ENCODE measurements at places on chromosomes 5 and 9. TPM values are rescaled to one million over a fixed set of nuclear protein-coding genes. Genes with fewer than 3 reads are reported as not detected.

DNA sequence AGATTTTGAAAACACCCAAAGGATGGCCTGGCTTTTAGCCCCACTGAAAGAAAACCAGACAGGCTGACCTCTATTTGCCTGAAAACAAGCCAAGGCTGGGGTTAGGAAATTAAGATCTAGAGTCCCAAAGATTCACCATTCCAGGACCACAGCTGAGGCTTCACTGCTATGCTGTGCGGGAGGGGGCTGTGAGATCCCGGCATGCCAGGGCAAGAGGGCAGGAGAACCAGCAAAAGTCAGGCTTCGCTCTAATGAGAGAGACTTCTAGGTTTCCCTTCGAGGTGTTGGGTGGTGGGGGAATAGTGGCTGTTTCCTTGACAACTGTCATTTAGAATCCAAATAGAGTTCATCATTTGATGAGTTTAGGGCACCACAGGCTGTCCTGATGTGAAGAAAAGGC lies 152.9 kb upstream of the NFIB start:
- DNase-seq = no peak

DNA sequence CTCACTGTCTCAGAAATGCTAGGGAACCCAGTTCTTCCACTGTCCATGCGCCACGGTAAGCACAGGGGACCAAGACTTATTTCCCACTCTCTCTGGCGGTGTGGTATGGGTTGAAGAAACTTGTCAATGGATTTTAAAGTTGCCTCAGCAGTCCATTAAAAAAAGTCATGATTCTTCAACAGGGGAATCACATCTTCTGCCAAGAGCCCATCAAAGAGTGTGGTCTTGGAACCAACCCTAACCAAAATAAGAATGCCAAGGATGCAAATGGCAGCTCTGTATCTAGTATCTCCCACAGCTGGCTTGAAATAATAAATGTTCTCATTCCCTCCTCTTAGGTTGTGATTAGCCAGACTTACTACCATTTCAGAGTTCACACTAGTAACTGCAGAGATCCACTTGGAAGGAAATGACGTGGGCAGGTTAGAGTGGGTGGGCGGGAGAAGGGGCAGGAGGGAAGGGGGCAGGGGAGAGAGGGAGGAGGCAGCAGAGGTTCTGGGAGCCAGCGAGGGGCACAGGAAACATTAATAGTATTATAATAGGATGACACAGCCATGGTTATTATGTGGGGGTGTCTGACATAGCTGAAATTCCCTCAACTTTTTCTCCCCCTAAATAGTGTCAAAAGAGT lies 17.6 kb downstream of the PTCH1 start:
- DNase-seq = no peak

- DNase-seq = no peak
These were observed 7.6 kb downstream of the GFI1B start for GRCh38 chr9:132986114-132986513.

DNA sequence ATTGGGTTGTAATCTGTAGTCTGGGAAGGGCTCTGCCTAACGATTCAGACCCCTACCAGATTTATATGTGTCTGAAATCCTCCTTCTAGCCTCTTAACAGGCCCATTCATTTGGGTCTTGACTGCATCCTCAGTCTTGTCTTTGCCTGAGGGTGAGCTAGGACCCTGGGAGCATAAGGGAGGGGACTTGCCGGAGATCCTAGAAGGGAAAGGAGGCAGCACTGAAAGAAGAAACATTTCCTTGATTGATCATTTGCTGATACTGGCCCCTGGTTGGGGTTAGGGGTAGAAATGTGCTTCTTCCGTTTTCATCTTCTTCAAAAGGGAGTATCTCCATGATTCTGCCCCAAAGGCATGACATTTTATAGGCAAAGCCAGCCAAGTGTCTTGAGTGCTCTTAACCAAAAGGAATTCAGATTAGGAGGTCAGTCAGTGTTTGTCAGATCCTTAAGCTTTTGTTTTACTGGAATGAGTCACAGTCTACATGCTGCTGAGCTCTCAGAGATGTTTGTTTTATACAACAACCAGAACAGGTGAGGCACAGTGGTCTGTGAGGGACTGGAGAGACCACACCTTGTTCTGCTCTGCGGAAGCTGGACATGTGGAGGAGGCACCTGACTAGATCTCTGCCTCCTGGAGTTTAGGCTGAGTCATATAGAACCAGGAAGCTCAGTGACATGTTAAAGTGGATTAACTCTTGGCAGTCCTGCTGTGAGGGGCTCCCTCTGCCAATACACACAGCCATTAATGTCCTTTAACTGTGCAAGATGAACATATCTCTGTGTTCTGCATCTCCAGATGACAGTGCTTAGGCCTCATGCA lies 37.7 kb downstream of the PCDHAC2 start:
- DNase-seq = no peak

DNA sequence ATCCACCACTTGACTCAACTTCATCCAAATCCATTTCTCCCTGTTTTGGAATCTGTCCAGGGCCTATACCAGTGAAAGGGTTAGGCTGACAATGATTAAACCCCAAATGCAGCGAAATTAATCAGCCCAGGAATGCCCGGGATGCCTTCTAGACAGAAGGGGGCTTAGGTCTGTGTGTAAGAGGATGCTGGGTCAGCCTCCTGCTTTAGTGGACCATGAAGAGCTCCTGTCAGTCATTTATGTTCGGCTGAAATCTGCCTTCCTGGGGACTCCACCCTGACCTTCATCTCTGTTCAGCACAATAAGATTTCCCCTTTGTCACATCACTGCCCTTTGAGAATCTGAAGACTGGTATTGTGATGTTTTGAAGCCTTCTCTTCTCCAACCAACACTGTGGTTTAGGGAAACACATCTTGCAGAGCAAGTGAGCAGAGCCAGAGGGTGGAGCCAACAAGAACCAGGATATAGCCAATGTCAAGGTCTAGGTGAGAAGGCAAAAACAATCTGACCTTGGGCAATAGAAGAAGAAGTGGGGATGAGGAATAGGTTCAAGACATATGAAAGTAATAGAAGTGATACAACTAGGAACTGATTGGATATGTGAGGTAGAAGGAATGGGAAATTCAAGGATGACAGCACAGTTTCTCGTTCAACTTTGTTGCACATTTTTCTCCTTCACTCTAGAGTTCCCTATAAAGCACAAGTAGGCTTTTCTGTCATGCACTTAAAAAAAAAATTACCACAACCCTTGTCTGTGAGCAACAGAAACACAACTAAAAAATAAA lies 234.4 kb downstream of the ARHGAP26 start:
- no peak for DNase-seq

GRCh38 chr9:131666774-131667173 lies 73.1 kb downstream of the RAPGEF1 start:
- DNase-seq = no peak

- no peak for DNase-seq
These were observed 414.5 kb downstream of the MAN2A1 start for GRCh38 chr5:110104060-110104725.

DNA sequence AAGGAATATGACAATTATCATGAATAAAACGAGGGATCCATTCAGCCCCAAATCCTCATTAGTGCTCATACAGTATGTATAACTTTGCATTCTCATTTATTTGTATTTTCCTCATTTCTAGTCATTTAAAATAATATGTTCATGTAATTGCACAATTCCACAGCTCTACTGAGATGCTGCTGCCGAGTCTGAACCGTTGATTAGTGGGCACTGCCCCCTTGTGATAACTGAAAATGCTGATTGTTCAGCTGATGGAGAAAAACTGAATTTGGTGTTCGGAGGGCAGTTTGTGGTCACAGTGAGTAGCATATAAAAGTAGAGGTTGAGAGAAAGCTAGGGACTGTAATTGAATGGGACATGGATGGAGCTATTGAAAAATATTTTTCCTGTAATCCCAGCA lies 12.2 kb upstream of the GPR151 start:
- no peak for DNase-seq

- no peak for DNase-seq
These were observed 72.1 kb downstream of the ADRB2 start for GRCh38 chr5:148898413-148899075.

DNA sequence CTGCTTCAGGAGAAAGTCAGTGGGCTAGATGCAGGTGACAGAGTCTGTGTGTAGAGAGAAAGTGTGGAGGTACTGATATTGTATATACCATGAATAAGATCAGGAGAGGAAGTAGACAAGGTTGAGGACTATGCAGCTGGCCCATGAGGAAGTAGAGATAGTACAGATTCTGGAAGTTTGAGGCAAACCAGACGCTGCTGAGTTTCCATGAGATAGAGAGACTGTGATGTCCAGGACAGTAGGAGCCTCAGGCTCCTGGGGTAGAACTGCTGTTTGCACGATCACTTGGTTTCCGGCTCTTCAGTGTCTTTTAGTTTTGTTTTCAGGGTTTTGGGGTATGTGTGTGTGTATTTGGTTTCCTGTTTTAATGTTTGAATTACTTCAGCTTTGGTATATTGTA lies 13.6 kb downstream of the OTULINL start:
- DNase-seq = no peak

- DNase-seq = no peak
These were observed 333.6 kb downstream of the CSNK1G3 start for GRCh38 chr5:123845356-123846100.

- no peak for DNase-seq
These were observed at the start of gene PHF24 for GRCh38 chr9:34957492-34958410. PHF24 (plus strand) TSS chr9:34958285; CDS start chr9:34971299, 13,014 bp downstream.

DNA sequence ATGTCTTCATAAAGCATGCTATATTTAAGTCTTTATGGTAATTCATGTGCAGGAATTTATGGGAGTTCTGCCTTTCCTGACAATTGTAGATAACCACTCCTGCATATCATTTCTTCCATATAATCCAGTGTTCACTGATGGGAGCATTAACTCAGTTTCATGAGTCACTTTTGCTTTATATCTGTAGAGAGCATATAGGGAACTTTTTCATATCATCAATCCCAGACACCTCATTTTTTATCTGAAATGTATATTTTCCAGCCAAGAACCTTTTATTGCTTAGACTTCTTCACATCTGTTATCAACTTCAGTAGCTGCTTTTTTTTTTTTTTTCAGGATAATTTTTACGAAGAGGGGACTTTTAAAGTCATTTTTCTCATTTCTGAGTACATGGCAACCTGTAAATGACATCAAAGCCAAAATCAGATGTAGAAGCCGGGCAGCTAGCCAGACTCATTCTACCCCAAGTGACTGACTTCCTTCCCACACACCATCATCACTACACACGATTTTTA lies 41.1 kb downstream of the NFX1 start:
- no peak for DNase-seq

DNA sequence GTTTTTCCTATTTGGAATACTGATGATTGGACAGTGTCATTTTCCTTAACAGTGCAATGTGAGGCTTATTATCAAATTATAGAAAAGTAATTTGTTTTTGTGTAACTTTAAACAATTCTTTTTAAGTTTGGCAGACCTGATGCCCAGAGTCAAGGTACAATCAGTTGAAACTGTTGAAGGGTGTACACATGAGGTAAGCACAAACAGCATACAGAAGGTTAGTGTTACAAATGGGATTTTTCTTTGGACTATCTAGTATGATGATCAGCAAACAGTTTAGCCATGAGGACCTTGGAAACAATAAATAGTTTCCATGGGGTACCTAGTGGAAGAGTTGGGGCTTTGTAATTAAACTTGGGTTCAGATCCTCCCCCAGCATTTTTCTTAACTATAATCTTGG lies 16.2 kb downstream of the MTREX start:
- no peak for DNase-seq

- no peak for DNase-seq
These were observed 2.2 kb upstream of the ERAP1 start for GRCh38 chr5:96809921-96810320.

RAB3C gene
- polyA plus RNA-seq = not detected

SPATA31D1 gene
- polyA plus RNA-seq = not detected

C5orf46 gene
- not detected for polyA plus RNA-seq

CCDC192 gene
- not detected for polyA plus RNA-seq

STRBP gene
- polyA plus RNA-seq = 4.0 TPM

PLPPR1 gene
- not detected for polyA plus RNA-seq

FOXD4L3 gene
- not detected for polyA plus RNA-seq
